Aorta (tissue), 5 donors: ENCODE measurements at places on chromosomes 13 and 19. TPM values are rescaled to one million over a fixed set of nuclear protein-coding genes. Genes with fewer than 3 reads are reported as not detected.

- no peak for DNase-seq
- H3K4me1 ChIP-seq: no peaks in the 10 kb centered on the region
- H3K27me3 ChIP-seq: no peaks in the 10 kb centered on the region
- no peaks in the 10 kb centered on the region for H3K36me3 ChIP-seq
- H3K27ac ChIP-seq: no peak overlapping the region
Measured at GRCh38 chr13:40762849-40763248, 8.1 kb downstream of the MRPS31 start.

GRCh38 chr13:24053519-24054251, 106.8 kb upstream of the SPATA13 start:
- H3K27me3 ChIP-seq: no peaks in the 10 kb centered on the region
- H3K27ac ChIP-seq: peak overlapping the region; percentile 81
- peaks cover 2% of the 10 kb centered on the region for H3K4me1 ChIP-seq

The ZNF628 gene
- total RNA-seq: 7.0 TPM

GRCh38 chr19:9348253-9348652, 14.6 kb upstream of the ZNF177 start:
- no peak for DNase-seq
- H3K27ac ChIP-seq: no peak overlapping the region
- H3K27me3 ChIP-seq: no peaks in the 10 kb centered on the region
- no peak overlapping the region for H3K4me3 ChIP-seq

DNA sequence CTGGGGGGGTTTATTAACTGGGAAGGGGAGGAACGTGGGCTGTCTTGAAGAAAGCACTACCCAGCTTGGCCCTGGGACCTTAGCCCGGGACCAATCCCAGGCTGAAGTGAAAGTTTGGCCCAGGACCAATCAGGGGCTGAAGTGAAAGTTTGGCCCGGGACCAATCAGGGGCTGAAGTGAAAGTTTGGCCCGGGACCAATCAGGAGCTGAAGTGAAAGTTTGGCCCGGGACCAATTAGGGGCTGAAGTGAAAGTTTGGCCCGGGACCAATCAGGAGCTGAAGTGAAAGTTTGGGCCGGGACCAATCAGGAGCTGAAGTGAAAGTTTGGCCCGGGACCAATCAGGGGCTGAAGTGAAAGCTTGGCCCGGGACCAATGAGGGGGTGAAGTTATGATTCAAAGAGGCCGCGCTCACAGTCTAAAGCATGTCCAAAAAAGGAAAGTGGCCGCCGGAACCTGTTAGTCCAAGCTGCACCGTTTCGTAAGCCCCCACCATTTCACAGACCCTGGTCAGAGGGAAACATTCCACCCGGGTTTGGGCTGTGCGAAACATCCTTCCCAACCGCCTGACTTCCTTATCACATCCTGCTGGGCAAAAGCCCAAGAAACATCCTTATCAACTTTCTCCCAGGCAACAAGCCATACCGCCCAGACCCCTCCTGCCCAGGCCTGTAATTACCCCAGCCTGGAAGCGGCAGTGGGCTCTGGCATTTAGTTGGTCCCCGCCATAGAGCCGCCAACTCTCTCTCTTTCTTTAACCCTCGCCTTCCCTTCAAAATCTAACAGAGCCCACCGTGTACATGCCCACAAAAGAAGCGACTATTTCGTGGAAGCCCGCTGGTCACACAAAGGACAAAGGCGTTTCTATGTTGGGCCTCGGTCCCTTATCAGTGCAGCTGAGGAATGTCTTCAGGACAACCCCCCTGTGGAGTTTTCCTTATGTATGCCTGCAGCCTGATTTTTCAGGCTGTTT, 1.1 kb downstream of the ZNF850 start:
- H3K4me1 ChIP-seq: no peaks in the 10 kb centered on the region
- DNase-seq: peak; percentile 85
- H3K36me3 ChIP-seq: no peaks in the 10 kb centered on the region
- peak overlapping the region; percentile 43 for H3K27ac ChIP-seq

The EBI3 gene
- 3.3 TPM for total RNA-seq

- no peak overlapping the region for H3K4me3 ChIP-seq
- DNase-seq: no peak
- no peaks in the 10 kb centered on the region for H3K4me1 ChIP-seq
- H3K27me3 ChIP-seq: no peaks in the 10 kb centered on the region
Measured at GRCh38 chr19:7870571-7871436, 3.4 kb downstream of the PRR36 start.
